ENCODE measurements at places on chromosomes 6 and 20.

DNA sequence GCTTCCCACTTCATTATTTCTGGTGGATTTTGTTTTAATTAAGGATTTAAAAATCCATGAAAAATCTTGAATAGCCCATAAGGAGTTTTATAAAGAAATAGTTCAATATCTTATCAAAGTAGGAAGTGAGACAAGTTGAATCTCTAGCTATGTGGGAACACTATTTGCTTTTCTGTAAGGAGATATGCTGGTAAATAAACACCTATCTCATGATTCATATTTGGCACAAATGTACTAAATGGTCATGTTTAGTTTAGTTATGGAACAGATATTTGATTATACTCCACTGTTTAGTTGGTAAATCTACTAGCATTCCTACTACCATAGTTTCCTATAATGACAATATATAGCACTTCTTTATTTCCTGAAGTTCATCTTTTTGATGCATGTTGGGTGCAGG is 239.9 kb upstream of the CEP162 start:
- no peak for DNase-seq

DNA sequence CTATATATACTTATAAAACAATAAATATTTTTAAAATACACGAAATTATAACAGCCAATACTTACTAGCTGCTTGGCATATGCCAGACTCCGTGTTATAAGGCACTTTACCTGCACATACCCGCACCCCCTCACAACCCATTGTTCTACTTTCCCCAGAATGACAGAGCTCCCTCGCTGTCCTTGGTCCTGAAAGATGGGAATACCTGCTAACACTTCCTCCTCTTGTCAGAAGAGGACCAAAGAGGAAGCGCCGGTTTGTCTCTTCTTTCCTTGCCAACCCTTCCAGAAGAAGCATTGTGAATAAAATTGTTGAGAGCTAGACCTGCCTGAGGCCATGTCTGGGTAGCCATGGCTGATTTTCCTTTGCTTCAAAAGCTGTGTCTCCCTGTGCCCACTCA is 149.3 kb downstream of the PTPRT start:
- no peak for DNase-seq

- DNase-seq: no peak
Measured at GRCh38 chr6:74768120-74768519, 437.7 kb downstream of the COL12A1 start.

GRCh38 chr6:94300424-94301144 is 881.2 kb upstream of the EPHA7 start:
- no peak for DNase-seq

GRCh38 chr20:51565298-51566144 is 23.0 kb upstream of the NFATC2 start:
- peak; percentile 54 for DNase-seq

DNA sequence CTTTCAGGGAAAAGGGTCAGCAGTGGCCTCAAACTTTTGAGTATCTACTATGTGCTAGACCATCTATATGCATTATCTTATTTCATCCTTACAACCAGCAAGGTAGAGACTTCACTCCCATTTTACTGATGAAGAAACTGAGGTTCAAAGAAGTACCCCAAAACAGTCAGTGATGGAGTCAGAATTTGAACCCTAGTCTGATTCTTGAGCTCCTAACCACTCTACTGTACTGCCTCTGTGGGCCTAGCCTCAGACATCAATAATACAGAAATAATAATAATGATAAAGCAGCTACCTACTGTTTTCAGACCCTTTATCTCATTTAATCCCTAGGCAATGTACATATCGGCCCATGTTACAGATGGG is 8.4 kb downstream of the ADA start:
- DNase-seq: no peak

DNA sequence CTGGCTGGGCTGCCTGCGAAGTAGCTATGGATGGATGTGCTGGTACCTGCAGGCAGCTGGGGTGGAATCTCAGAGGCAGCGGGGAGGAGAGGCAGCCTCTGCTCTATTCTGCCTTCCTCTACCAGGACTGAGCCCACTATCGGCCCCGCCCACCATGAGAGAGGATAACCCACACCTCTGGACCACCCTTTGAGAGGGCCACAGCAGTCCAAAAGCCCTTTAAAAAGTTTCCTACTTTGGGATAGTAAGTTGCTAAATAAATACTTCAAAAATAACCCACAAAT is 36.1 kb downstream of the EZR start:
- no peak for DNase-seq

DNA sequence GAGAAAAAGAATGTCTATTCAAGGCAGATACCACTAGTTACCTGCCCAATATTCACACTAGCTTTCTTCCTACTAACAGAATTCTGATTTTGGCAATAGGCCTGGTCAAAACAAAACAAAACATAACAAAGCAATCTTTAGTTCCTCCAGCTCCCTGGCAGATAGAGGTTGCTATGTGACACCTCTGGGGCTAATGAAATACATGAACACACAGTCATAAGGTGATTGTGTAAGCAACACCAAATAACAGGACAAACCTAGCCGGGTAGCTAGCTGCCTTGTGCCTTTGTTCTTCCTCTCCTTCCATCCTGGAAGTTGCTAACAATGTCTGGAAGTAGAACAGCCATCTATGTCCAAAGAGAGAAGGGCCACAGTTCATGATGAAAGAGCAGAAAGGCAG is 6.0 kb upstream of the HMGN3 start:
- DNase-seq: no peak

DNA sequence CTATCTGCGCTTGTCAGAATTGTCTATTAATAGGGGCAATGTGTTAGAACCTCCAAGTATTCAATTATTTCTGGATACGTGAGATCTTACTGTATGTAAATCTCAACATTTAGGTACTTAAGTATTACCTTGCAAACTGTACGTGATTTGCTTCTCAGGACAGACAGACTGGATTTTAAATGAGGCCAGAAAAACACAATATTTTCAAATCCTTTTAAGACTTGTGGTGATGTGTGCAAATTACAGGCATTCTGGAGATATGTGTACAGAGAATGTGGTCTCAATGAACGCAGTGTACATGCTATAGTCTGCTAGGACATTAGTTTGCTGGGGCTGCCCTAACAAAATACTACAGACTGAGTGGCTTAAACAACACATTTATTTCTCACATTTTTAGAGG is 16.9 kb downstream of the CCR6 start:
- DNase-seq: no peak

GRCh38 chr6:80579391-80580023 is 473.0 kb downstream of the BCKDHB start:
- DNase-seq: no peak

DNA sequence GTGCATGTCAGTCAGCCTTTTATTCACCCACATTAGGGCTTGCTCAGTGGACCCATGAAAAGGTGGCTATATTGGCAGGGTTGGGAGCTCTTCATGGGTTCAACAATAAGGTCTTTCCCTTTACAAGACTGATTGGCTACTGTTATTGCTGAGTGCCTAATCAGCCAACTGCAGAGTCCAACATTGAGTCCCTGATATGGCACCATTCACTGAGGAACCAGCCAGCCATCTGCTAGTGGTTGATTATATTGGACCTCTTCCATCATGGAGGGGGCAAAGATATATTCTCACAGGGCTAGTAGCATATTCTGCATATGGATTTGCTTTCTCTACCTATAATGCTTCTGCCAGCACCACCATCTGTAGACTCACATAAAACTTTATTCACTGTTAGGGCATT is 69.9 kb downstream of the CDKAL1 start:
- no peak for DNase-seq

DNA sequence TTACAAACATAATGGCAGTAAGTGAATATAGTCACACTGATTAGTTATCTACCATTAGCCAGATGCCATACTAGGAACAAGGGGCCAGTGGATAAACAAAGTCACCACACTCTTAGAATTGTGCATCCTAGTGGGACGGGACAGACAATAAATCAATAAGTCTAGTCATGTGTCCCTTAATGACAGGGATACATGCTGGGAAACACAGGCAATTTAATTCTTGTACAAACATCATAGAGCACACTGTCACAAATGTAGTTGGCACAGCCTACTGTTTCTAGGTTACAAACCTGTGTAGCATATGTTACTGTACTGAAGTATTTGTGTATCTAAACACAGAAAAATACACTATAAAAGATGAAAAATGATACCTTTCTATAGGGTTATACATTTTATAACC is 123.0 kb upstream of the FAM184A start:
- DNase-seq: no peak

DNA sequence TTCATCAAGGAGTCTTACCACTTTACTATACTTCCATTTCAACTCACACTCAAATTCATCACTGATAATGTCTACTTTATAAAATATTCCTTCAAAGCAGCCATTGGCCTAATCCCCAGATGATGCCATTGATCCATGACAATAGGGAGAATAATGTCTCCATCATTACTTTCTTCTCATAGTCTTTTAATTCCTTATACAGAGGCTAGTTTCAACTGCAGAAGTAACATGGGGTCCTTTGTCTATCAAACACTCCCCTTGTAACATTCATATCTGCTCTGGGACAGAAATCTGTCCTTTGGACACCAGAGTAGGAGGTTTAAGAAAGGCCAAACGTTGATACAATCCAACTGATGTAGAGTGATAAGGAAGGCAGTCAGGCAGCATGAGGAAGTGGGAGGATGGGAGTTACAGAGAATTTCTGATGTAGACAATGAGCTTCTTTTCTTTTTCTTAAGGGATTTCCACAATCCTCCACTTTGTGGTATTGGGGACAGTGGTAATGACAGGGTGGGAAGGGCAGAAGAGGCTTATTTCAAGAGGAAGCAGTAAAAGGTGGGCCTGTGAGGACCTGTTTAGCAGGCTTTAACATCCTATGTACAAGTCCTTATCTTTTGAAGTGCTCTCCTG is 18.9 kb upstream of the HLA-DOA start:
- DNase-seq: no peak

GRCh38 chr20:60718743-60719480 is 533.1 kb upstream of the CDH4 start:
- DNase-seq: no peak

DNA sequence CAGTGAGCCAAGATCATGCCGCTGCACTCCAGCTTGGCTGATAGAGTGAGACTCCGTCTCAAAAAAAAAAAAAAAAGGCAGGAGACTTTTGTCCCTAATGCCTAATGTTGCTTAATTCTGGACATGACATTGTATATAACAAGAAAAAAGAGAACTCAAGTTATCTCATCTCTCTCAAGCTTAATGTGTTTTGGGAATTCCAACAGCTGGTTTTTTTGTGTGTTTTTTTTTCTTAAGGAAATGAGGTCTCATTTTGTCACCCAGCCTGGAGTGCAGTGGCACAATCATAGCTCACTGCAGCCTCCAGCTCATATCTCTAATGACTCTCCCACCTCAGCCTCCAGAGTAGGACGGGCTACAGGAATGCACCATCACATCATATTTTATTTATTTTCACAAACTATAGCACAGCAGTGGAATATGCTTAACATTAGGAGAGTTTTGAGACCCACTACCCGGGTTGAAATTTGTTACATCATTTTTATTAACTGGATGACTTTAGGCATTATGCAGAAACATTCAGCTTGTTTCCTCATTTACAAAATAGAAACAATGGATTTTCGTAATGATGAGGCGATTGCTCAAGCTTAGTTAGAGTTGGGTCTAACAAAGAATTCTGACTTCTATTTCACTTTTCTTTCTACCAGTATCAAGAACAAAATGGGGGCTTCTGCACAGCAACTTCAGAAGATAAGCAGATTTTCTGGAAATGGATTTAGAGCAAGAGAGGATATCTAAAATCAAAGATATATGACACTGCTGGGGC is 104.1 kb upstream of the BTN3A2 start:
- DNase-seq: no peak

GRCh38 chr20:18676396-18676795 is 88.5 kb downstream of the DTD1 start:
- DNase-seq: no peak

GRCh38 chr20:40008177-40008576 is 680.9 kb downstream of the MAFB start:
- no peak for DNase-seq

DNA sequence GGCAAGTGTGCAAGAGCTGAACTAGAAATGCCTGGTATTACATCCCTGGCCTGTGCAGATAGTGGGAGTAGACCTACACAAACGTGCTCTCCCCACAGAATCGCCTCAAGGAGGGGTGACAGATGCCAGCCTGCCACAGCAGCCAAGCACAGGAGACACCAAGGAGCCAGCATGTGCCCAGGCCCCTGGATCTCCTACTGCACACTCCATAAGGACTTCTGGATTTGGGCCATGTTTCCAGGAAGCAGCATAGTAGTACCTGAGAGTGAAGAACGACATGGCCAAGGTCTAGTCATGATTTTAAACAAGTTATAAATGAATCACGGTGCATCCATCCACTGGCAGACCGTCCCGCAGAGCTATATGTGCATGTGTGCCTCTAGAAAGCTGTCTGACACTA is 232.2 kb downstream of the SYNDIG1 start:
- no peak for DNase-seq

DNA sequence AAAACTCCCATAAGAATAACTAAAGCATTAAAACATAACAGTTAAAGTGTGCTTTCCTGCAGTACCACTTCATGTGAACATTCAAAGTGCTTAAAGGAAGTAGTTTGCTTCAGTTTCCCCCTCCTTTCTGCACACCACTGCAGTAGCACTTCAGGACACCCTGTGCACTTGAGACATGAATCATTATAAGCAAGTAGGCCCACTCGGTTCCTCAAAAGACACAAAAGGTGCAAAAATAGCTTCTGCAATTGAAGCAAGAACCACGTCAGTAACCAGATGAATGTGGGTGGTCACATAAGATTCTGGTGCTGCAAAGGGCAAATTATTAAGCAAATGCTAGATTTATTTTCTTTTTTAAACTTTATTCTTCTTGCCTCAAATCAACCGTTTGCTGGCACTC is 160.6 kb downstream of the HIVEP2 start:
- DNase-seq: no peak

DNA sequence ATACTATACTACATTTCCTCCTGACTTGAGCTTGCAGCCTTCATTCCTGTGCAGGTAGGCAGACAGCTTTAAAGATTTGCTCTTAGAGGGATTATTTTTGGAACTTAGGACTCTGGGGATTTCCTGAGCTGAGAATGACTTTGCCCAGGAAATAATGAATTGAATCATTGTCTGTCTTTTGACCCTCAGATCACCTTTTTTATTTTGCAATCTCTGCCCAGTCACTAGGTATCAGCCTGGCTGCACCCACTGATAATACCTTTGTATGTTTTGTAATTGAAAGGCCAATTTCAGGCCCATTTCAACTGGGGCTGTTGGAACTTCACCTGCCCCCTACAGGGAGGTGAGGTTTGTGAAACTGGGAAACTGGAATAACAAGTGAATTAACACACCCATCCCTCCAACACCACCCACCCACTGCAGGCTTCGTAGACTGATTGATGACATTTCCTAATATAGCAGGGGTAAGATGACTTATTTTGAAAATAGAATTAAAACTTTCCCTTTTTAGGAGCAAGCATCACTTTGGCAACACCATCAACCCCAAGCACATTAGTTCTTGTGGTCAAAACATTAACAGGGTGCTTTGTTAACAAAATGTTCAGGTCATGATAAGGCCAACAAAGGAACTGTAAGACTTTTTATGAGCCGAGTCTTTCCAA is 157.1 kb upstream of the CENPW start:
- DNase-seq: peak; percentile 11
